ENCODE measurements at places on chromosomes 5 and 9. TPM values are rescaled to one million over a fixed set of nuclear protein-coding genes. Genes with fewer than 3 reads are reported as not detected.

DNA sequence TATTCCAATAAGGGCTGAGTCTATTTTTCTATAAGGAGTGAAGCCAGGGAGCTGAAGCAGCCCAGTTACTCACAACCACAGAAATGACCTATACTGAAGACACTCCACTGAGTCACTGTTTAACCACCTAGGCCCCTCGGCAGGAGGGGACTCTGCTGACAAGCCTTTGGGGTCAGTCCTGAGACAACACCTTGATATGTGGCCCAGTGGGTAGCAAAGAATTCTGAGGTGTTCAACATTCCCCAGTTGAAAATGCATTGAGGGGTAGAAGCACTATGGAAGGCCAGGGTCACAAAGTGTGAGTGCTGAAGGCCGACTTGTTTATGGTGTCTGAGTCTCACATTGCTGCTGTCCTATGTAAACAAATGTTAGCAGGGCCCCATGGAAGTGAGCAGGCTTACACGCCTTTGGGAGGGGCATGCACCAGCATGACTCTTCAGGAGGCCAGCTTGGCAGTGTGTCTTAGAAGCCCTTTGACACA, 112.6 kb upstream of the NFIL3 start:
- H3K4me1 ChIP-seq: no peaks in the 10 kb centered on the region
- no peak overlapping the region for H3K27ac ChIP-seq
- no peak for DNase-seq

The FLT4 gene
- polyA plus RNA-seq: 12.7 TPM

- H3K27ac ChIP-seq: no peak overlapping the region
- no peak for DNase-seq
- no peak overlapping the region for H3K4me3 ChIP-seq
- no peaks in the 10 kb centered on the region for H3K27me3 ChIP-seq
Observed at GRCh38 chr5:123813264-123813663, 301.3 kb downstream of the CSNK1G3 start.

DNA sequence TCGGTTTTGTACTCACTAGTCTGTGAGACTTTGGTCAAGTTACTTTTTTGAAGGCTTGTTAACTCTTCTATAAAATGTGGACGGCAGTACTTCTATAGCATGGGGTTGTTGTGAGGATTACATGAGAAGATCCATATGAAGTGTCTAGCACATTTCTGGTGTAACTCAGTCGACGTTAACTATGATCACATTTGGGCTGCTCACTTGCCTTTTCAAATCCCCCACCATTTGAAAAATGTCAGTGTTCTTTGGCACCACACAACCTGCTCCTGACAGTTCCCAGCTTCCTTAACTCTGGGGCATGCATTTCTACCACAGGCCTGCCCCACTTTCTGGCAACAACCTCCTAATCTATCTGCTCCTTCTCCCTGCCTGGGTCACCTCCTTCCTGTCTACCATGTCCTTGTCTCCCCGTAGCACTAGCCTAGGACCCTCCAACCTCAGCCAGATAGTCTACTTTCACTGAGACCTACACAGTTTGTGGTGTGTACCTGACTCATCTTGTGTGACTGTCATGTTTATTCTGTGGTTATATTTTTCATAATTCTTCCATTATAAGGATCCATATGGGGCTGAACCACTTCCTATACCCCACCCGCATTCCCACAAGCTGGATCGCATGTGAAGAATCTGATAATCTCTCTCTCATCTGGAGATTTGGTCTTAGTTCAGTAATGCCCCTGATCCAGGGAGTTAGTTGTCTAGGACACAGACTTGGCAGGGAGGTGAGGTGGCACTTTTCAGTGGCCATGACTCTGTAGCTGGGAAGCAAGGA, 30.2 kb upstream of the BASP1 start:
- no peaks in the 10 kb centered on the region for H3K4me1 ChIP-seq
- H3K27ac ChIP-seq: no peak overlapping the region
- H3K27me3 ChIP-seq: no peaks in the 10 kb centered on the region
- no peak overlapping the region for H3K4me3 ChIP-seq
- no peak for DNase-seq

DNA sequence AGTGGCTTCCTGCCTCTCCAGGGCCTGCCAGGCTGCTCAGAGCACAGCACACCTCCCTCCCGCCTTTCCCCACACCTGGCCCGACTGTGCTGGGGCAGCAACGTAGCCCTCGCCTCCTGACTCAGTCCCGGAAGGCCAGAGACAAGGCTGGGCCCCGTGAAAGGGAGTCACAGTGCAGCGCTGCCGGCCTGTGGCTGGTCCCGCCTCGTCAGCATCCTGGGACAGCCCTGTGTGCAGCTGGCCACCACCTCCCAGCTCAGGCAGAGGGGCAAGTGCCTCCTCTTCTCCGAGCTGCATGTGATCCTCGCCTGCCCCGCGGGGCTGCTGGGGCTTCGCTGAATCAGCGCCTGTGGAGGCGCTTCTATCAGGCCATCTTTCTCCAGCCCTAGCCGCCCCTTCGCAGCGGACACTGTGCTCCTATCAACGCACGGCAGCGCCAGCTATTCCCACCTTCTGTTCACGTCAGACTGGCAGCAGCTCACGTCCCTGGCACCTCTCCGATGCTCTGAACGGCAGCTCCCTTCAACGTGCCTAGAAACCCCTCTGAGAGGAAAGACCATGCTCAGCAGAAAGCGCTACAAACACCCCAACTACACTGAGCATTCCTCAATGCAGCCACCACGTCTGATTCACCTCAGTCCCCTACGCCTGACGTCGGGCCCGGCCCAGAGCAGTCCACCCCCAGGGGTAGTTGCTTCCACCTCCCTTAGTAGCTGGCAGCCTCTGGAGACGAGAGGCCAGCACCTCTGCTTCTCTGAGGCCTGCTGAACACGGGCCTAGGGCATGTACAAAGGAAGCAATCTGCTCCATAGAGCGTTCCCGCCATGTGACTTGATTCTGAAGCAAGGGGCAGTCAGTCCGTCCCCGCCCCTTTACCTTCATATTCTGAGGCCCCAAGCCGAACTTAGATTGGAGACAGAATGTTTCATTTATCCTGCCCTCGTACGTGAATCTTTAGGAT, 78.8 kb downstream of the GPR21 start:
- H3K27ac ChIP-seq: no peak overlapping the region
- H3K4me3 ChIP-seq: no peak overlapping the region
- no peak for DNase-seq
- H3K27me3 ChIP-seq: no peaks in the 10 kb centered on the region

DNA sequence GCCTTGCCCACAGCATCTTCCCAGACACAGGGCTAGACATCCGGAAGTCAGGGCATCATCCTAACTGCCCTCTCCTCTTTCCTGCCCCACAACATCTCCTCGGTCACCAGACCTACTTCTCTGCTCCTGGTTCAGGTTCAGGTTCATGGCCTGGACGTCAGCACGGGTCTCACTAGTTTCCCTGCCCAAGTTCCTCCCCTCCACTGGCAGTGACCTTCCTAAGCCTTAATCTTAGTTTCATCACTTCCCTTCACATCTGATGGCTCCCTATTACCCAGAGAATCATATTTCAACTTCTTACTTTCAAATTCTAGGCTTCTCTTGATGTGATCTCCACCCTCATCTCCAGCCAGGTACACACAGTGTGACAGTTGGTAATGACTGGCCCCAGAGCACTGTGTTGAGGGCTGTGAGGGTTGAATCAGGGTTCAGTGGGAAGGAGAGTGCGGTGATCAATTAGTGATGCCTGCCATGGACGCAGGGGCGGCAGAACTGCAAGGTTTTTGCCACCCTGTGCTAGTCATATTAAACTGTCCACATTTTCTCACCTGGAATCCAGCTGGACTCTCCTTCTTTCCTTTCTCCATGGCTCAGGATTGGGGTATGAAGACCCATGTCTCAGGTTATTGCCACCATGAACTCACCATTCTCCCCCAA, 34.3 kb upstream of the CRB2 start:
- no peaks in the 10 kb centered on the region for H3K27me3 ChIP-seq
- no peak overlapping the region for H3K4me3 ChIP-seq
- H3K27ac ChIP-seq: no peak overlapping the region

GRCh38 chr5:1877103-1878049, 5.3 kb downstream of the IRX4 start:
- DNase-seq: no peak
- H3K27ac ChIP-seq: no peak overlapping the region
- no peak overlapping the region for H3K4me3 ChIP-seq
- no peaks in the 10 kb centered on the region for H3K36me3 ChIP-seq

- DNase-seq: no peak
- H3K27me3 ChIP-seq: no peaks in the 10 kb centered on the region
- no peaks in the 10 kb centered on the region for H3K4me1 ChIP-seq
- no peak overlapping the region for H3K27ac ChIP-seq
Observed at GRCh38 chr9:108270051-108270450, 585.7 kb downstream of the ACTL7B start.

Measured in CD8-positive, alpha-beta memory T cell (primary cell).